ENCODE measurements at places on chromosomes 4 and X.
A peak's percentile ranks its signal among the peaks of the same experiment; 100 is the strongest.

DNA sequence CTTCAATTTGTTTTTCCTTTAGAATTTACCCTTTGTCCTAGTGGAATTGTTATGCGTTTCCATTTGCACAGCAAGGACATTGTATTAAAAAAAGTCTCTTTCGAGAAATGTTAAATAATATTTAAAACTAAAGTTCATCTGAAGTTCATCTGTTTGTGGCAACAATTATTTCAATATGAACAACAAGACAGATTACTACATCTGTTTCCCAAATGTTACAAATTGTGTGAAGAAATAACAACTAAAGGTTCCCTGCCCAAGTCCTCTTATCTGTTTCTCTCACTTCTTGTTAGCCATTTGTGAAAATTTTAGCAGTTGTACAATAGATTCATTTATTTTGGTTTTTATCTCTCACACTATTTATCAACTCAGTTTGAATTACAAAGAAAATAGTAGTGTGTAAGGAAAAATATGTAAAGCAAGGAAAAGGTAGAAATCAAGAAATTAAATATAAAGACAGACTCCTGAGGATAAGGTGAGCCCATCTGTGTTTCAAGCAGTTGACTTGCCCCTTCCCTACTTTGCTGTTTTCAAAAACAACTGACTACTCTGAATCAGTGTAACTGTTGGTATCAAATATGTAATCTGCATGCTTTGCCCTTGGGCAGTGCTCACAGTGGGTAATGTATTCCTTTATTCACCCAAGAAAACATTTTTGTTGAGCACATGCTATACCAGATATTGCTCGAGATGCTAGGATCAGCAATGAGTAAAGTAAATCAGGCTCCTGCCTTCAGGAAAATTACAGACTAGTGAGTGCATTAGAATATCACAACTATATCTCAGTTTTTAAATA is 118.9 kb upstream of the PCDH7 start:
- DNase-seq, result no peak

GRCh38 chr4:95129821-95130311 is 372.1 kb downstream of the BMPR1B start:
- no peak for DNase-seq

DNA sequence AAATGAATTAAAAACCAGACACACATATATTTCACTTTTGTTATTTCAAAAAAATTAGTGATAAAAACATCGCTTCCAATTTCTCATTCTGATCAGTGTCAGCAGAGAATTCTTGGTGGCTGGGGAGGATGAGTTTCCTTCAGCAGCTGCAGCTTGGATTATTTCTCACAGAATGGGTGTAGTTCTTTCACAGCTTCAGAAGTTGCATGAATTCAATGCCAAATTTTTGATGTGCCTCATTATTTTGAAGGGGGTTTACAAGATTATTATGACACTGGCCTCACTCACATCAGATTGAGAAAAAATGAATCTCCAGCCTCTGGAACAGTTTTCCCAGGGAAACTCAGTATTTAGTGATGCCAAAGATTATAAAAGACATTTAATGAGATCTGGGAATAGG is 184.9 kb upstream of the WDFY3 start:
- DNase-seq, result no peak

DNA sequence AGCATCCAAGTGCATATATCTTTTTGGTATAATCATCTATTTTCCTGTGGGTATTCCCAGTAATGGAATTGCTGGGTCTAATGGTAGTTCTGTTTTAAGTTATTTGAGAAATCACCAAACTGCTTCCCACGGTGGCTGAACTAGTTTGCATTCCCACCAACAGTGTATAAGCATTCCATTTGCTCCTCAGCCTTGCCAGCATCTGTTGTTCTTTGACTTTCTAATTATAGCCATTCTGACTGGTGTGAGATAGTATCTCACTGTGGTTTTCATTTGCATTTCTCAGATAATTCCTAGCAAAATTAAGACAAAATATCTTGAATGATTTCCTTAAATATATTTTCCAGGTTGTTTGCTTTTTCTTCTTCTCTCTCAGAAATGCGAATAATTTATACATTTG is 341.1 kb downstream of the GBA3 start:
- no peak for DNase-seq

DNA sequence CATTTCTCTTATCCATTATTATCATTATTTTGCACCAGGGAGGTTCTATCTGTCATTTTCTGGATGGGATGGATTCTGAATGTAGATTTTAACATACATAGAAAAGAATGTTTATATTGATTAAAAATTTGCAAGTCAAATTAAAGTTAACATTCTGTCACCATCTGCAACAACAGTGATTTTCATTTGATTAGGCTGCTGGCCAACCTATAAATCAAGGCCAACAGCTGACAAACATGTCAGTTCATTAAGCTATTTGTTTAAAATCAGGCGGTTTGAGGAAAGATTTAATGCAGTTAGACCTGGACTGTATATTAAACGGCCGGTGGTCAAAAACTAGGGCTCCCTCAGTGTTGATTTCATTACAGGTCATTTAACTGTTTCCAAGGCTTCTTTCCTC is 109.5 kb upstream of the CBR4 start:
- DNase-seq, result no peak

GRCh38 chr4:1364217-1364616 is 17.2 kb downstream of the UVSSA start:
- DNase-seq, result no peak

DNA sequence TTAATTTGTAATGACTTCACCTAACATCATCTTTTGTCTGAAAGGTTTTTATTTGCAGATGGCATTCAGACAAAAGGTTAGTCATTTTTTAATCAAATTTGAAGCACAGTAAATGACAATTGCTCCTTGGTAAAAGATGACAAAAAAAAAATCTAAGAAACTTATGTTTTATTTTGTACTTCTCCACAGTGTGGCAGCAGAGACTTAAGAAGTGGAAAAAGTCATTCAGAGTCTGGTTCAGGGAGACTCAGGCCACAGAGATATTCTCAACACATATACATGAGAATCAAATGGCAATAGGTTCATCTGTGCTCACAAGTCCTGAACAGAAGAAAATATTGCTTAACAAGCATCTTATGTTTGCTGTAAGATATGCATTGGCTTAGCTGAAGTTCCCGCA is 436.2 kb downstream of the KCNIP4 start:
- DNase-seq, result no peak

GRCh38 chr4:93243262-93243661 is 585.3 kb upstream of the ATOH1 start:
- no peak for DNase-seq

- no peak for DNase-seq
Observed at GRCh38 chr4:80266902-80267380, 477 bp downstream of the FGF5 start.

DNA sequence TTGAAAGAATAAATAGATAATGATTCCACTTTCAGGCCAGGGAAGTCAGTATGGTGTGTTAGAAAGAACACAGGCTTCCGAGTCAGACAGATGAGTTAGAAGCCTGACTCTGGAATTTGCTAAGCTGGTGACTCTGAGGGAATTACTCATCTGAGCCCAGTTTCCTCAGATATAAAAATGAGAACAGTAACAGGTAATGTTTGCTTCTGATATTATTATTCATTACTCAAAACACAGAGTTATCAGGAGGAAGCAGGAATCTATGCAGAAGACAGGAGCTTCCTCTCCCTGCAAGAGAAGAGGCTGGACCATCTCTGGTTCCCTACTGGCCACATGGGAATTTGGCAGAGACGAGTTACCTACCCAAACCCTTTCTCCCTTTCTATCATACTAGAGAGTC is 163.1 kb downstream of the EVC2 start:
- DNase-seq, result no peak

GRCh38 chr4:173051716-173052115 is 116.9 kb upstream of the GALNT7 start:
- no peak for DNase-seq

DNA sequence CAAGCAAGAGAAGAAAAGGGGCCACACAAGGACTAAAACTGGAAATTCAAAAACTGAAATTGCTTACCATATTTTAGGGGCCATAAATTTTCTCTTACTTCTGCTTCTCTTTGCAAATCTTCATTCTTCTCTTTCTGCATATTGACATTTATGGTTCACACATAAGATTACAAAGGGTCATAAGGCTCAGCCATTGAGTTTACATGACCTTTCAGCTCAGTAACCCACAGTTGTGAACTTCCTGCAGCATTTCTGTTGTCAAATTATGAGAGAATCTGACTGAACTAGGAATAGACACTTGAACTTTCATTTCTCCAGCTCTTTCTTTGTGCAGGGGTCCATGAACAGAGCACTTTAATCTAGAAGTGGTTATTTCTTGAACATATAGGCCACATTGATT is 434.8 kb upstream of the CT83 start:
- DNase-seq, result no peak

DNA sequence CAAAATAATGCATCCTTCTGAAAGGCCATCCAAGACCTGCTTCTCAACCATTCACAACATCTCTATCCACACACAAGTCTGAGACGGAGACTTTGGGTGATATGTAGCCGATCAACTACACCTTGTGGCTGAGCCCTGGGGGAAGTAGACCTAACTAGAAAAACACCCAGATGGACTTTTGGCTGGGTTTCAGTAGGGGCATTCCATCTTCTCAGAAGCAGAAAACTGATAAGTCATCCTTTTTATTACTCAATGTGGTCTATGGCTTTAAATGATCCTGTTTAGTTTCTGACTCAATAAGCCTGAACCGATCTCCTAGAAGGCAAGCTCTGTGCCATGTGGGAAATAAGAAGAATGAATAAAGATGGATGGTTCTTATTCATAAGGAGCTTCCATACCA is 82.5 kb upstream of the AFF2 start:
- DNase-seq, result no peak

DNA sequence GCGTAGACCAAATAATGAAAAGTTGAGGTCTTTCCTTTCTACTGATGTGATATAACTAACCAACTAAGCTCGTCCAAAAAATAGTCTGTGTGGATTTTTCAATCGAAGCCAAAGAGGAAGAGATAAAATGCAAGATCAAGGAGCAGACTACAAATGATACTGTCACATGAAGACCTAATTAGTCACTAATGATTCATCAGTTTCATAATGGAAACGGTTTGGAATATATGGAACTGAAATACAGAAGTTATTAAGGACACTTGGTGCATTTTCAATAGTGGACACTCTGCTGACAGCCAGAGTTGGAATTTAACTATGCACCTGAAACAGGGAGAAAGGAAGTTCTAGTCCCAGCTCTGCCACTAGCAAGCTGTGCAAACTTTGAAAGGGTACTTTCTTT is 119.8 kb downstream of the GUCY2F start:
- DNase-seq, result no peak

DNA sequence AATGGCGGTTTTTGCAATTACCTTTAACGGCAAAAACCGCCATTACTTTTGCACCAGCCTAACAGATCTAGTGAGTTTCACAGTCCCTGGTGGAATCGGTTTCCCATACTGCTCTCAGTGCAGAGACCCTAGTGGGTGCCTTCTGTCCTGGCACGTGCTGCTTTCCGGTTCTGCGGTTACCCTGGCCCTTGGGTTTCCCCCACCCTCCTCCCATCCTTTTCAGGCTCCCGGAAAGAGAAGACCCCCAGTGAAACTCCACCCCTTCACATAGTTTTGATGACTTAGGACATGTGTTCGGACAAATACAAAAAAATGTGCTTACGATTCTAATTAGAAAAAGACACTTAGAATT is 36.9 kb downstream of the NLGN3 start:
- no peak for DNase-seq

DNA sequence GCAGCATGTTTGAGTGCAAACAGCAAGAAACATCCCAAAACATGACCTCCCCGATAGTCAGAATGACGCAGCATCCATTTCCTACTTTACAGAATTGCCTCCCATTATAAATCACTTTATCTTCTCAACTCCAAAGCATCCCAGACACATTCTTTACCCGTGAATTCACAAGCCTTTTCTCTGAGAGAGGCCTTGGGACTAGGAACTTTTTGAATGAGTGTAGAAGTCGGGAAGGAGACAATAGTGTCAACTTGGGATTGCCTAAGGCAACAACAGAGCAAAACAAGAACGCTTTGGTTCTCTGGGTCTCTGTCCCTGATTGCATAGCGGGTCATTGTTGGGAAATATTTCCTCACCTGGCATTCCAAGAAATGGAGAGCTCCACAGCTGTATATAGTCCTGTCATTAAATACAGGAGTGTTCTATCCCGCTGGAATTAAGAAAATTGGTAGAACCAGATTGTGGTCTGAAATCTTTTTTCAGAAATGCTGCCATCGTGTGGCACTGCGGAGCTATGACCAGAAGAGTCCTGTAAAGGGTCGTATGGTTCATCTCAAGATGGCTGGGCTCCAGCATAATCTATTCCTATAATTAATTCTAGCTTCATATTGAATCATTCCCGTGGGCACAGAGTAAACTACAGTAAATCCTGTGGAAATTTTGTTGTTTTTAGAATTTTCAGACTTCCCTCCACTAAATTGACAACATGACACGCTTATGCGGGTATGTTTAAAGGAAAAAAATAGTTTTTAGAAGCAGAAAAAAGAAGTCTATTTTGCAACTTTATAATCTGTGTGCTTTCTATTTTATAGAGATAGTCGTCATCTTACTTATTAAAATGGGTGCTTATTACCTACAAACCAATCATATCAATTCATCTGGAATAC is 2.0 kb upstream of the SPP1 start:
- DNase-seq, result peak; percentile 40

- DNase-seq, result peak; percentile 80
Observed at GRCh38 chr4:2800691-2801596, 8.1 kb downstream of the SH3BP2 start.

DNA sequence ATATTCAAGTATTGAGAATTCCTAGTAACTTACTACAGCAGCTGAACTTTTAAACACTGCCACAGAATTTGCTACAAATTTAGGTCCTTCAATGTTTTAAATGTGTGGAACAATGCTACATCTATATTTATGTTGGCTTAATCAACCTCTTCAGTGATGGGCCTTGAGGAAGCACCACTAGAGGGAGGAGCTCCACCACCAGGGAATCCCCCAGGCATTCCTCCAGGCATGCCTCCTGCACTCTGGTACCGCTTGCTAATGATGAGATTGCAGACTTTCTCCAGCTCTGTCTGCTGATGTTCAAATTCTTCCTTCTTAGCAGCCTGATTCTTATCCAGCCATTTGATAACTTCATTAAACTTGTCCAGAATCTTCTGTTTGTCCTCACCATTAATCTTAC is 190.8 kb downstream of the HTR2C start:
- DNase-seq, result no peak

DNA sequence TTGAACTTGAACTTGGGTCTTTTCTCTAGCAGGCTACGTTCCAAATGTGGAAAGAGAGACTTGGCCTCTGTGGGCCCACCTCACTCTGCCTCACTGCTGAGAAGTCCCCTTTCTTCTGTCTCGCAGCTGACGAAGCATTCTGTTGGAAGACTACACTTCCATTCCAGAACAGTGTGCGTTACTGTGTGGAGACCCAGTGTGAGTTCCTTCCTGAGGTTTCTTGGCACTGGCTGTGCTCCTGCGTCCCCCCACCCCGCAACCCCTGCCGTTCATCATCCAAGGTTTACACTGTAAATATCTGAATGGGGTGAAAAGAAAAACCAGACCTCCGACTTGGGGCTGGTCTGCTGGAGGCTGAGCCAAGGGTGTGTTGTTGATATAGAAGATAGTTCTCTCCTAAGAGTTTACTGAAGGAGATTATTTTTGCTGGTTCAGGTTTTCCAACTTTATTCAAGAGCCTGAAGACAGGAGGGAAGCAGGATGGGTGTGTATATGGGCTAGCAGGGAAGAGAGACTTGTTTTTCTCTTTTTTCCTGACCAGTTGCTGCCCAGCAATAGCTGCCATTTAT is 34.7 kb downstream of the NHSL2 start:
- no peak for DNase-seq
